ENCODE measurements at places on chromosomes 7 and 10. TPM values are rescaled to one million over a fixed set of nuclear protein-coding genes. Genes with fewer than 3 reads are reported as not detected.

The TWIST1 gene
- not detected for total RNA-seq

The UPK3B gene
- total RNA-seq, result 9.1 TPM

The OR2A5 gene
- not detected for total RNA-seq

The SEC31B gene
- total RNA-seq, result 5.1 TPM

The MGAM2 gene
- total RNA-seq, result 0.70 TPM

The CALHM1 gene
- not detected for total RNA-seq

The SPDYE9 gene
- total RNA-seq, result not detected

The TIAL1 gene
- total RNA-seq, result 174 TPM

The RBM48 gene
- total RNA-seq, result 14.2 TPM

The GDF2 gene
- total RNA-seq, result not detected

The UTF1 gene
- total RNA-seq, result not detected

The CFAP70 gene
- total RNA-seq, result 0.26 TPM

The SPDYE8 gene
- not detected for total RNA-seq

The SYT15B gene
- 0.11 TPM for total RNA-seq

The SLC39A12 gene
- total RNA-seq, result not detected

The CDHR3 gene
- total RNA-seq, result 12.0 TPM

The NEUROG3 gene
- total RNA-seq, result not detected

The EGR2 gene
- 0.30 TPM for total RNA-seq

The DLX5 gene
- 0.30 TPM for total RNA-seq

The CXCL12 gene
- total RNA-seq, result 0.27 TPM

The FUOM gene
- 119 TPM for total RNA-seq

The TMEM139 gene
- total RNA-seq, result 26.2 TPM

The MYO1G gene
- 0.36 TPM for total RNA-seq

The ZNF12 gene
- total RNA-seq, result 26.1 TPM

The TEX47 gene
- total RNA-seq, result not detected

The LRRN3 gene
- total RNA-seq, result 0.68 TPM

The OLAH gene
- total RNA-seq, result not detected

The CCDC3 gene
- total RNA-seq, result 1.9 TPM

The MAGI2 gene
- 0.25 TPM for total RNA-seq

The CPA1 gene
- not detected for total RNA-seq

The GARIN1A gene
- 0.79 TPM for total RNA-seq

The TCERG1L gene
- not detected for total RNA-seq

The SCRN1 gene
- 90.2 TPM for total RNA-seq

The ZNF365 gene
- not detected for total RNA-seq

The GRID2IP gene
- total RNA-seq, result 0.65 TPM

The TMEM130 gene
- total RNA-seq, result not detected

The CALCR gene
- total RNA-seq, result not detected

The THSD7A gene
- 0.05 TPM for total RNA-seq

The RGR gene
- not detected for total RNA-seq
